ENCODE measurements at places on chromosomes 3 and 15.
A peak's percentile ranks its signal among the peaks of the same experiment; 100 is the strongest.

DNA sequence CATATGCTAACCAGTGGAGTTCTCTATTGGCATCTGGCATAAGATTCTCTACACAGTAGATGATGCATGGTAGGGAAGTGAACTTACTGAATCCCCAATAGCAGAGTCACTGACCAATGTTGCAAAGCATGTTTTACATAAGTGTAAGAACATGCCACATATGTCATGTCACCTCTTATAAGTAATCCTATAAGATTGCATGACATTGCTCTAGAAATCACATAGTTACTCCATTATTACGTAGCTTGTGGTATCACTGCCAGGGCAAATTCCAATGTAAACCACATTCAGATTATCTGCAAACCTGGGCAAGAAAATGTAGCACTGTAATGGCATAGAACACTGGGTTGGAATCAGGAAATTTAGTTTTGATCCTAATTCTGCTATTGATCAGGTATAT, 198.2 kb upstream of the UMPS start:
- DNase-seq: no peak

DNA sequence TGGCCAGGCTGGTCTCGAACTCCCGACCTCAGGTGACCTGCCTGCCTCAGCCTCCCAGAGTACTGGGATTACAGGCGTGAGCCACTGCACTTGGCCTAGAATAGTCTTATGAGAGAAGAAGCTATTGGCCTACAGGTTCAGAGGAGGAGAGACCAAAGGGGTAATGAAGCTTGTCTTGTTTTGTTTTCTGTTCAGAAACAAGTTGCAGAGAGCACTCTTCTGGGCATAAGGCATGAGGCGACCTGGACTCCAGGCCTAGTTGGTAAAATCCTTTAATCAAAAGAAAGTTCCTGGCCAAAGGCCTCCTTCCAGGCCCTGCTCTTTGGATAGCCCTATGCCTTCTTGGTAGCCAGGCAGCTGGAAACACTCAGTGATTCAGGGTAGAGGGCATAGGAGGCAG, 87.3 kb upstream of the SKOR1 start:
- DNase-seq: no peak

DNA sequence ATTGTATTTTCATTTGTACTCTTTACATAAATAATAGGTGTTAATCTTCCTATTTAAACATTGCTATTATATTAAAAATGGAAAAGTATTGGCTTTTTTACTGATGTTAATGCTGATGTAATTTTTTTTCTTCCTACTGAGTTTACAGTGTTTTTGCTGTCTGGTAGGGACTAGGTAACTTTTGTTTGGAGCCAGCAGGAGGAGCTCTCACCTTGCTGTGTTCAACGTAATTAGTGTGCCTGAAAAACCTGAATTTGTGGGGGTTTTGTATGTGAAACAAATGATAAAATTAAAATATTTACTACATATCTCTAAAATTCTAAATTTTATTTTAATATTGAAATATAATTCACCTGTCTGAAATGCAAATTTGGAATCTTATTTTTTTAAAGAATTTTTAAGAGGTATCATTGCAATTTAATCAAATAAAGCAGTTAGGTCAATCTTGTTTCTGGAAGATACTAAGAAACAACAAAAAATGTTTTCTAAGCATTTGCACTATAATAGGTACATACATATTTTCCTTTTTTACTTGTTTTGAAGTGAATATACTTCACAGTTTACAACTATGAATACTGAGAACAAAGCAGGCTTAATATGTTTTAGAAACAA, 48.8 kb downstream of the EPHA6 start:
- peak; percentile 27 for DNase-seq

GRCh38 chr3:106482451-106482850, 613.6 kb upstream of the CBLB start:
- no peak for DNase-seq

DNA sequence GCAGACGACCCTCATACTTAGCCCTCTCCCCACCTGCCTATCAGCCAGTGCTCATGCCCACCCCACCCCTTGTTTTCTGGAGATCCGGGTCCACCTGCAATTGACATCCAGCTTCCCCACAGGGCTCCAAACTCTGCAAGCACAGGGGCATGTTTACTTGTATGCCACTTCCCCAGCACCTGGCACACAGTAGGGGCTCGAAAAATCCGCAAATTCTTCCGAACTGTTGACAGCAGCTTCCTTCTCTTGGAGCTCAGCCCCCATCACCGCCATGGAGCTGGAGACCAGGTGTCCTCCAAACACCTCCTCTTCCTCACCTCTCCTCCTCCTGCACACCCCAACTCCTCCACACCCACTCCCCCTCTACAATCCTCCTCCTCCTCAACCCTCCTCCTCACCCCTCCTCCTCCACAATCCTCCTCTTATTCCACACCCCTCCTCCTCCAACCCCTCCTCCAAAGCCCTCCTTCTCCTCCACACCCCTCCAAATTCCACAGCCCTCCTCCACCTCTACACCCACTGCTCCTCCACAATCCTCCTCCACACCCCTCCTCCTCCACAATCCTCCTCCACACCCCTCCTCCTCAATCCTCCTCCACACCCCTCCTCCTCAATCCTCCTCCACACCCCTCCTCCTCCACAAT, 70.4 kb upstream of the BLM start:
- DNase-seq: no peak

DNA sequence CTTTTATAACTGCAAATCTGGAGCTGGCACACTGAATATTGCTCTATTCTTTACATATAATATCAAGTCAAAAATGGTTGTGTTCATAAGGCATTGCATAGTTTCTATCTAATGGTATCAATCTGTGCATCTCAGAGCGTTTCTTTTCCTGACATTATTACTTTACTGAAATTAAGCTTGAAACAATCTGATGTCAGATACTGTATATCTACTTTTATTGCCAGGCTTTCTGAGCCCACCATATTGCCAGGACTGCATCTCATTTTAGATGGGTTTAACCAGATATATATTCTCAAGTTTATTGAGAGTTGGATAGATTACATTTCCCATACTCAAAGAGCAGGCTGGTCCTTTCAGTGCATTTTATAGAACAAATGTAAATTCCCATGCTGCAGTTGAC, 122.7 kb upstream of the MEIS2 start:
- DNase-seq: no peak

GRCh38 chr3:18440066-18440722, 15.1 kb upstream of the SATB1 start:
- DNase-seq: no peak

GRCh38 chr3:191301017-191301416, 28.2 kb upstream of the CCDC50 start:
- DNase-seq: no peak

DNA sequence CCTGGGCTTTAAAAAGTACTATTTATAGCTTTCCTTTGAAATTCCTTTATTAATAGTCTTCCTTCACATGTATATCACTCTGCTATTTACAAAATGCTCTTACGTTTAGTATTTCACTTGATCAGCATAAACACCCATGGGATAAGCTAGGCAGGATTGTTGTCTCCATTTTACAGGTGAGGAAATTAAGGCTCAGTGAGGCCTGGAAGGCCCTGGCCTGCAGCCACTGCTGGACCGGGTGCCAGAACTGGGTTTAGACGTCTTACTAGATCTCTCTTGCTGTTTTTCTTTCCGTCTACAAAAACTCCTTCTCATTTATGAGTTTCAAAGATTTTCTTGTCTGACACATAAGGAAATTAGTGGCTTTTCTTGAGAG, 236.4 kb downstream of the LPP start:
- no peak for DNase-seq

DNA sequence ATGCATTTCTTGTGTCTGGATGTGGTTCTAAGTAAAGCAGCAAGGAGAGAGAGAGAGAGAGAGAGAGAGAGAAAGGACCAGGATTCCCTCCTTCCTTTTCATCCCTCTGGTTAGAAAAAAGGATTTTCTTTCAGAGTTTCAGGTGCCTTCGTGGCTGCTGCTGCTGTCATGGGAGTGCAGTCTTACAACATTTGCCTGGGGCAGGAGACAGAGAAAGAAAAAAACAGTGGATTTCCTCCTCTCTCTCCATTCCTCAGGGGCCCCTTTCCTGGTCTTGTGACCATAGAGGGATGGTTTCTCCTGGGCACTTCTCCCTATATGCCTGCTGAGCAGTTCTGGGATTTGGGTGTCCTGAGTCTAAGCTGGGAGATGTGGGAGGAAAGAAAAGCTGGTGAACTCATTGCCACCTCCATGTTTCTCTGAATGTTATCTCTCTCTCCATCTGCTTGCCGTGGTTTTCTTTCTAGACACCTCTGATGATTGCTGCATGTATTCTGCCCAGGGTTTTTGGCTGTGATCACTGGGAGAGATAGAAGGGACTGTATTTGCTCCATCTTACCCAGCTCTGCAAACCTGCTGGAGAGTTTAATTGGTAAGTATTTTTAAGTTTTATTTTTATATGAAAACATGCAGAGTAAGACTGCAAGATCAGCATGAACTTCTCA, 142.4 kb upstream of the RGMA start:
- no peak for DNase-seq

DNA sequence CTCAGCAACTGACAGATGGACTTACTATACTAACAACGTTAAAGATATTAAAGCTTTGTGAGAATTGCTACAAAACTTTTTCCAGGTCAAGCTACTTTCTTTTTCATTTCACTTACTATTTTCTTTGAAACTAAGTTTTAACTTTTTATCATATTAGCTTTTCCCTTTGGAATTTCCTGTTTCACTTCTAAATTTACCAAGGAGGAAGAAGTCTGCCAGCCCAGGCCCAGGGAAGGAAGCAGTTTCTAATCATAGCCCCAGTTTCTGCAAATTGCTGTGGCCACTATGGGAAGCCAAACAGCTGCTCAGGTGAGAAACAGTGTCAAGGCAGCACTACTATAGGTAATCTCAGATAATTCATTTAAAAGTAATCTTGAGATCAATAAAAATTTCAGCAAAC, 18.4 kb downstream of the CYFIP1 start:
- no peak for DNase-seq
